Uterus (tissue), 4 donors: ENCODE measurements at places on chromosomes 11 and 22. TPM values are rescaled to one million over a fixed set of nuclear protein-coding genes. Genes with fewer than 3 reads are reported as not detected.

The BRSK2 gene
- not detected for total RNA-seq

DNA sequence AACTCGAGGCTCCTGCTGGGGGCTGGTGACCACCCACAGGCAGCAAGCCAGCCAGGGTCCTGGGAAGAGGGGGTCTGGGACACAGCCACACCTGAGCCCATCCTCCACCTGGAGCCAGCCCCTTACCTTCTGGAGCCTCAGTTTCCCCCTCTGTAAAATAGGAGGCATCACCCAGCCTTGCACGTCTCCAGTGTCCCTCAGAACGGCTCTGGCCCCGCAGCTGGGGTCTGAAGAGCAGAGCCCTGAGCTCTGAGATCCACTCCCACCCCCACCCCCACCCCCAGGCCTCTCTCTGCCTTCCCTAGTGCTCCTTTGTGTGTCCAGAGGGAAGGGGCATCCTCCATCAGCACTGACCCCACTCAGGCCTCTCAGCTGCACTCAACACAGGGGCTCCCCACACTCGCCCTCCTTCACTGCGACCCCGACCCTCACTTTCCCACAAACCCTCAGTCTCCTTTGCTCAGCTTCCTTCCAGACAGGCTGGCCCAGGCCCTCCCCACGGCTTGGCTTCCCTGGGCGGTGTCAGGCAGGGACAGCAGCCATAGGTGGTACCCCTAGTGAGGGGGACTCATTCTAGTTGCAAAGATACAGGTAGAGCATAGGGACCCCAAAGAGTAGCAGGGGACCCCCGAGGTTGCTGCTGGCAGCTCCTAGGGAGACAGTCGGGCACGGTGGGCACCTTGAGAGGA is 33.3 kb upstream of the KCNQ1OT1 start:
- DNase-seq: no peak

DNA sequence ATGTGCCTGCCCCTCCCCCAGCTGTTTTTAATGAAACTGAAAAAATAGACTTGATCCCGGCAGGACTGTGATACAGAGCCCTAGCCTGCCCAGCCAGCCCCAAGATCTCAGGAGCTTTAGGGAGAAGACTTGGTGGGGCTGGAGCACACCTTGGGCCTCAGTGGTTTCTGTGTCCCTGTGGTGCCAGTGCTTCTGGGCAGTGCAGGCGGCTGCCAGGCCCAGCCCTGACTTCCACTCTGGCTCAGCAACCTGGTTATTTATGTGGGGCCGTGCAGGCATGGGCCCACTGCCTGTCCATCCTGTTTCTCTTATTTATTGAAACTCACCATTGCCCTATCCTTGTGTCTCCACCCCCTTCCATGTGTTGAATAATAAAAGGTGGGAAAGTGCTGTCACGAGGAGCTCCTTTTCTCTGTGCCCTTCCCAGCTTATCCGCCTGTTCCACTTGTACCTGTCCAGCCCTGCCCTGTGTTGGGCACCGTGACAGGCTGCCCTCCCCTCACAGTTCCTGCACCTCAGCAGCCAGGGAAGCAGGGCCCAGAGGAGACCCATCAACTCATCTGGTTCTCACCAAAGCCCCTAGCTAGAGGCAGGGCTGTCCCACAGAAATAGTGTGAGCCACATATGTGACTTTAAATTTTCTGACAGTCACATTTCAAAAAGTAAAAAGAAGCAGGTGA is 20.2 kb downstream of the RELT start:
- no peak for DNase-seq

The SLN gene
- total RNA-seq: 2.0 TPM

GRCh38 chr22:19223110-19223509 is 44.6 kb upstream of the SLC25A1 start:
- no peak for DNase-seq

DNA sequence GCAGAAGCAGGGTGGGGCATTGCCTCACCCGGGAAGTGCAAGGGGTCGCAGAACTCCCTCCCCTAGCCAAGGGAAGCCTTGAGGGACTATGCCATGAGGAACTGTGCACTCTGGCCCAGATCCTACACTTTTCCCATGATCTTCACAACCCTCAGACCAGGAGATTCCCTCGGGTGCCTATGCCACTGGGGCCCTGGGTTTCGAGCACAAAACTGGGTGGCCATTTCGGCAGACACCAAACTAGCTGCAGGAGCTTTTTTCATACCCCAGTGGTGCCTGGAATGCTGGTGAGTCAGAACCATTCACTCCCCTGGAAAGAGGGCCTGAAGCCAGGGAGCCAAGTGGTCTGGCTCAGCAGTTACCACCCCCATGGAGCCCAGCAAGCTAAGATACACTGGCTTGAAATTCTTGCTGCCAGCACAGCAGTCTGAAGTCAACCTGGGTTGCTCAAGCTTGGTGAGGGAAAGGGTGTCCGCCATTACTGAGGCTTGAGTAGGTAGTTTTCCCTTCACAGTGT is 573.7 kb upstream of the ANO3 start:
- no peak for DNase-seq

GRCh38 chr22:43541022-43541421 is 129.2 kb downstream of the MPPED1 start:
- DNase-seq: no peak

- DNase-seq: peak; percentile 70
These were observed 146.5 kb downstream of the CCDC34 start for GRCh38 chr11:27216270-27217149.

GRCh38 chr11:64229090-64229743 is 1.1 kb upstream of the DNAJC4 start:
- no peak for DNase-seq

GRCh38 chr22:49087198-49087597 is 740.5 kb downstream of the BRD1 start:
- DNase-seq: no peak

GRCh38 chr11:44943696-44944095 is 7.0 kb downstream of the TP53I11 start:
- DNase-seq: no peak

The ZW10 gene
- 122 TPM for total RNA-seq

The FXYD6 gene
- 307 TPM for total RNA-seq
